ENCODE measurements at places on chromosomes 3 and 15.

- DNase-seq, result no peak
These were observed 24.6 kb downstream of the SPPL2A start for GRCh38 chr15:50740955-50741354.

- DNase-seq, result no peak
These were observed 5.4 kb upstream of the CYP1A1 start for GRCh38 chr15:74730619-74731316.

GRCh38 chr15:78768096-78768495 lies 43.2 kb downstream of the ADAMTS7 start:
- DNase-seq, result no peak

GRCh38 chr3:114624571-114625181 lies 330.8 kb downstream of the TIGIT start:
- DNase-seq, result peak; percentile 94

GRCh38 chr3:147216143-147216673 lies 190.1 kb downstream of the ZIC4 start:
- DNase-seq, result no peak

DNA sequence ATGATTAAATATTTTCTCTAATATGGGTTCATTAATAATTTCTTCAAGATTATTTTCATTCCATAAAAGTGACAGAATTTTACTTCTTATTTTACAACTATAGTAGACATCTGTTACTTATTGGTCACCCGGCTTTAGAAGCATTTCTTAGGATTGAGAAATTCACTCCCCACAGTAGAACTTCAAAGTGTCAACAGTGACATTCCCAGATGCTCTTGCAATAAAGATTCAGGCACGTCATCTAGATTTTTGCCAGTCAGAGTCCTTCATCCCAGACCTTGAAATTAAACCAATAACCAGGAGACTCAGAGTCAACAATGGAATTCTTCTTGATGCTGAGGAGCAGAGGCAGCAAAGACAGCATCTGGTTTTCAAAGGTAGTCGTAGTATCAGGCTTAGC lies 190.8 kb downstream of the VGLL3 start:
- DNase-seq, result no peak

DNA sequence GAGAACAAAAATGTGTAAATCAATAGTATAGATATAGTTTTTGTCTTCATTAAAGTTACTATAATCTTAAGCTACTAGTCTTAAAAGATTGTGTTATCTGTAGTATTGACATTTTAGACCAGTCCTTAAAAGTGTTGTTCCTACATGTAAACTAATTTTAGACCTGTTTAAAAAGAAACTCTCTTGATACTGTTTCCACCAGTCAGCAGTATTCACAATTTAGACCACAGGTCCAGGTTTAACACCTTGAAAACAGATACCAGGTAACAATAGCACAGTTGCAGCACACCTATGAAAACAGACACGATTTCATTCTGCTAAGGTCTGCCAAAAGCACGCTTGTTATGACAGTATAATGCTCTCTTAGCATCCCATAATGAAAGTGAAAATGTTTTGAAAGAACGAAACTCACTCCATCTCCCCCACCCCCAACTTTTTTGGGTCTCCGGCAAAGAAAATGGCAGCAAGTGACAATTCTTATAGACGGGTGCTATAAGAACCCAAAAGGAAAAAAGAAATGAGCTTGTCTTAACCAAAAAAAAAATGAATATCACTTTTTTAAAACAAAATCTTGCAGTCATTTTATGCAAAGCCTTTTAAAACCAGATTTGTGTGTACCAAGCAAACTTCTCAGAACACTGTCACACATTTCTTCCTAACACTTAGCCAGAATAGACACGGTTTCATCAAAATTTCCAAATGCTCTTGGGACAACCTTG lies 1.6 kb downstream of the EIF4E3 start:
- DNase-seq, result no peak

DNA sequence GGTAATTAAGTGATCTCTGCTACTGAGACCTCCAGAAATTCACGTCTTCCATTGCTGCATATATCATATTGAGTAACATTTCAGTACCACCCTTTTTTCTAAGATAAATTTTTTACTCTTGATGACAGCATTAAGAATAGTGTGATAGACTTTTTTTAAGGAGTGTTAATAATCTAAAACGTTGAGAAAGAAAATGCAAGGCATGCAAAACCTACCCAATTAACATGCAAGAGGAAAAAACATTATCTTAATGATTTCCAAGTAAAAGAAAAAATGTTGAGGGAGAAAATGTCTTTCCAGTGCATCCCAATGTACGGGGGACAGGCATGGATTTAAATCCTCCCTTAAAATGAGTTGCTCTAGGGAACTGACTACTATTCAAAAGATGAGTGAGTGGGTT lies 740 bp downstream of the CLDN16 start:
- no peak for DNase-seq

- DNase-seq, result no peak
These were observed 1.7 kb downstream of the GALK2 start for GRCh38 chr15:49171790-49172189.

- peak; percentile 25 for DNase-seq
These were observed 344.2 kb upstream of the TPRG1 start for GRCh38 chr3:188827576-188827975.

GRCh38 chr3:186722457-186722856 lies 5.3 kb downstream of the KNG1 start:
- no peak for DNase-seq

DNA sequence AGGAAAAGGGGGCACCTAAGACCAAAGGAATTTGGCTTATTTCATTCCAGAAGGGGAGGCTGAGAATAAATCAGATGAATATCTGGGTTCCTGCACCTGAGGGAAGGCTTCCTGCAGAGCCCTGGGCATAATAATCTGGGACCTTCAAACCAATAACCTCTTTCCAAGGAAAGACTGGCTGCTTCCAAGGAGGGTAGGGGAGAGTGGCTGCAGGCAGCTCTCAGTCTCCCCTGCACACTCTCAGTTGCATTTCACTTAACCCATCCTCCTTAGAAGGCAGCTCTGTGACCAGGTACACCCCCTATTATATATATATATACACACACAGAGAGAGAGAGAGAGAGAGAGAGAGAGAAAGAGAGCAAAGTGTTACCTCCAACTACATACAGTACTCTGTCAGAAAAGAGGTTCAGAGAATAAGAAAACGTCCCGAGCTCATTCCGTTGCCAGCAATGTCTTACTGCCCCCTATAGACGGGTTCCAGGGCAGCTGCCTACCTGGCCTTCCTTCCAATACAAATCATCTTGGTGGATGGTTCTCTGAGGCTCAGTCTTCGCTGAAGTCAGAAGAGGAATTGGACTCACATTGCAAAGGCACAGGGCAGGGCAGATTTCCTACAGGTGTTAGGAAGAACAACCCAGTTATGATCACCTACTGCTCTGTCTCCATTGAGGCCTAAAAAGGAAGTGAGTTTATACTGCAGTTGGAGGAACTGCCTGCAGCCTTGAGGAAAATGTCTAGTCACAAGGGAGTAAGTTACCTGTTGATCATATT lies 26.1 kb downstream of the CAPN3 start:
- DNase-seq, result peak; percentile 36

DNA sequence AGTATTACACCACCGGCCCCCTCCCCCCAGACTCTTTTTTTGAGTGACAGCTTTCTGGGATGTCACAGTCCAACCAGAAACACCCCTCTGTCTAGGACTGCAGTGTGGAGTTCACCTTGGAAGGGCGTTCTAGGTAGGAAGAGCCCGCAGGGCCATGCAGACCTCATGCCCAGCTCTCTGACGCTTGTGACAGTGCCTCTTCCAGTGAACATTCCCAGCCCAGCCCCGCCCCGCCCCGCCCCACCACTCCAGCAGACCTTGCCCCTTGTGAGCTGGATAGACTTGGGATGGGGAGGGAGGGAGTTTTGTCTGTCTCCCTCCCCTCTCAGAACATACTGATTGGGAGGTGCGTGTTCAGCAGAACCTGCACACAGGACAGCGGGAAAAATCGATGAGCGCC lies 63.6 kb downstream of the AAGAB start:
- no peak for DNase-seq

DNA sequence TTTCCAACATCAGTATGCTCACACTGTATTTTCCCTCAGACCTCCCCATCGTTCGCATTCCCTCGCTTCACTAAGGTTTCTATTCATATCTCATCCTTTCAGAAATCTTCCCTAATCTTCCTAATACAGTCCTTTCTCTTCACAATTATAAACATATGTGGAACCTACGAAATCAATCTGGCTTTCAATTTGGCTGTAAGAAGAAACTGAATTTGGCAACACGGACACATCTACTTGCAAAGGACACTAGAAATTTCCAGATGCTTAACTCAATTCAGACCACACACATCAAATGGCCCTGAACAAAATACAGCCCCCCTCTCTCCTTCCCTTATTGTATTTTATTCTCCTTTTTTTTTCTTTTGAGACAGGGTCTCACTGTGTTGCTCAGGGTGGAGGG lies 39.1 kb upstream of the TM4SF19 start:
- DNase-seq, result no peak

- DNase-seq, result no peak
These were observed 46.2 kb downstream of the KBTBD8 start for GRCh38 chr3:67044295-67044694.

DNA sequence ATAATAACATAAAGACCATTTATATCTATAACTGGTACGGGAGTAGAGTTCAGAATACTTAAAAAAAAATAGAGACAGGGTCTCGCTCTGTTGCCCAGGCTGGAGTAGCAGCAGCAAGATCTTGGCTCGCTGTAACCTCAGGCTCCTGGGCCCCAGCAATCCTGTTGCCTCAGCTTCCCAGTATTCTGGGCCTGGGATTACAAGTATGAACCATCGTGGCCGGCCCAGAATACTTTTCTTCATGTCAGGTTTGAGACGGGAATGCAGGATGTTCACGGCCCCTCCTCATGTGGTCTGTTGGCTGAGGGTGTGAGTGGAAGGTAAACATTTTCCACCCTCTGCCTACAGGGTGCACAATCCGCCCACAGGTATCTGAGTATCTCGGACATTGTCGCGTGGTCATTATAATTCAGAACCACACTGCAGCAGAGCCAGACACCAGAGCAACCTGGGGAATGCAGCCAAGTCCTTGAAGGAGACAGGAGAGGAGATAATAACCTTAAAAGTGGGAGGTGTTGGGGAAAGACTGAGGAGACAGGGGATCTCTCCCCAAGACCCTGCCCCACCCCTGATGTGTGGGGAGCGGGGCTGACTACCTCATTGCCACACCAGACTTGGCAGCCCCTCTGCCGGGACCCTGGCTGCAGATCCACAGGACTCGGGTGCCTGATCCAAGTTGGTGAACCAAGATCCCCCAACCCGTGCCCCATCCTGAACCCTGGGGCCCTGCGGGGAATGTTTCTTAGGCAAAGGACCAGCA lies 106.8 kb downstream of the ADCY5 start:
- no peak for DNase-seq

DNA sequence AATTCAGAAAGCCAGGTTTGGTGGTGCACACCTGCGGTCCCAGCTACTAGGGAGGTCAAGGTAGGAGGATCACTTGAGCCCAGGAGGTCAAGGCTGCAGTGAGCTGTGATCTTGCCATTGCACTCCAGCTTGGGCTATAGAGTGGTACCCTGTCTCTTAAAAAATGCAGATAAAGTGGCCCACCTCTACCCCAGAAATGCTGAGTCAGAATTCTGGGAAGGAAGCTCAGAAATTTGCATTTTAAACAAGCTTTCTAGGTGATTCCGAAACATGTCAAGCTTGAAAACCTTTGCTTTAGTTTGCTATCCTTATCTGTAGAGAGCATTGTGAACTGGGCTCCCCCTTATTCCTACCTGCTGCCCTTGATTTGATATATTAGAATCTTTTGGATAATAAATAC lies 7.7 kb downstream of the MED12L start:
- no peak for DNase-seq

- no peak for DNase-seq
These were observed 134.2 kb downstream of the WDR72 start for GRCh38 chr15:53625260-53625659.

- no peak for DNase-seq
These were observed 3.5 kb upstream of the GPR87 start for GRCh38 chr3:151320131-151320530.
